ENCODE measurements at places on chromosomes 12 and 14.

DNA sequence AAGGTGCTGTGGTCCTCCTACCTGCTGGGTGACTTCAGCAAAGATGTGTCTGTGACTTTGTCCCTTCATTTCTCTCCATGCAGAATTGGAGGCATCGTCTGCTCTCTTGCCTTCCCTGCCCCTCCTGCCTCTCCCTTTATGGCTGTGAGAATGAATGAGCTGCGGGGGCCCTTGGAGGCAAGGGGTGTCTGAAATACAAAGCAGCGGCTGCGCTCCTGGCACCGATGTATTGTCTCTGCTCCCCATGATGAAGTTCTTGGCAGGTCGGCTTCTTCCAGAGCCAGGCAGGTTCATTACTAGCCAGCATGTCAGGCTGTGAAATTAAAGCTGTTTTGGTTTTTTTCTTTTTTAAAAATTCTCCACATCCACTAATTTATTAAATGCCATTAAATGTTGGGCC lies 194.5 kb downstream of the TSPAN9 start:
- DNase-seq, result no peak

DNA sequence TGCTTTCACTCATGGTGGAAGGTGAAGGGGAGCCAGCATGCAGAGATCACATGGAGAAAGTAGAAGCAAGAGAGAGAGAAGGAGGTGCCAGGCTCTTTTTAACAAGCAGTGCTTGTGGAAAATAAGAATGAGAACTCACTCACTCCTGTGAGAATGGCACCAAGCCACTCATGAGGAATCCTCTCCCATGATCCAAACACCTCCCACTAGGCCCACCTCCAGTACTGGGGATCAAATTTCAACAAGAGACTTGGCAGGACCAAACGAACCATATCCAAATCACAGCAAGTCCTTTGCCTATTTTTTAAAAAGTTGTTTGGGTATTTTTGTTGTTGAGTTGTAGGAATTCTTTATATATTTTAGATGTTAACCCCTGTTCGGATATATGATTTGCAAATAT lies 245.9 kb upstream of the ARID2 start:
- DNase-seq, result no peak

DNA sequence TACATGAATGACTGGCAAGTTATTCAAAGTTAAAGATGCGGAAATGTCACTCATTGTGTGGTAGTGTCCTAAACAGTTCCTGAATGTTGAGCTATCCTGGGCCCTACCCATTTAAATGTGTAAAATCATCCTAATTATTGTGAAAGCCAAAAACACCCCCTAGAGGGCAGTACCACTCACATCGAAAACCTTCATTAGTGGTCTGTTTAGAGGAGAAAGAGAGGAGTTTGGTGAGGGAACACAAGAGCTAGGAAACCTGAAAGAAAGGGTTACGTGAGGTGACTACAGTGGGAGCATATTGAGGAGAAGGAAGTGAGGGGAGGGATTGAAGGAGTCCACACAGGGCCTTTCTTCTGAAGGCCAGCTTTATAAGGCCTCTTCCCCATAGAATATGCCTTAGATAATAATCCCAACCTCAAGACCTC lies 2.5 kb upstream of the TEP1 start:
- DNase-seq, result no peak

- no peak for DNase-seq
These were observed 208.7 kb downstream of the ERC1 start for GRCh38 chr12:1199700-1200099.

DNA sequence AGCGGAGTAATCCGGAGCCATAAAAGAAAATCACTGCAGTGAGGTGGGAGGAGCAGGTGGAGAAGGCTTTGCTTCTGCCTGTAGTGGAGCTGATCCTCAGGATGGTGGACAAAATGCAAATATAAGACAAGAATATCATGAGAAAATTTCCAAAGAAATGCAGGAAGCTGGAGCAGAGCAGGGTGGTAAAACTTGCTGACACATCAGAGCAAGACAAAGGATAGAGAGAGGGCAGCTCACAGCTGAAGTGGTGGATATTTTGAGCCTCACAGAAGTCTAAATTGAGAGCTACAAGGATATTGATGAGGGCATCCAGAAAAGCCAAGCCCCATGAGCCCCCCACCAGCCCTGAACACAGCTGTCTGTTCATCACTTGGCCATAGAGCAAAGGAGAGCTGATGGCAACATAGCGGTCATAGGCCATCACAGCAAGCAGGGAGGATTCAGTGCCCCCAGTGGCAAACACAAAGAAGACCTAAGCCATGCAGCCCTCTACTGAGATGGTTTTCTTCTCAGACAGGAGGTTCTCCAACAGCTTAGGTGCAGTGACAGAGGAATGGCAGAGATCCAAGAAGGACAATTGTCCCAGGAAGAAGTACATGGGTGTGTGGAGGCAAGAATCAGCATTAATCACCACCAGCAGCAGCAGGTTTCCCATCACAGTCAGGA lies 30.0 kb upstream of the ANP32D start:
- DNase-seq, result no peak

DNA sequence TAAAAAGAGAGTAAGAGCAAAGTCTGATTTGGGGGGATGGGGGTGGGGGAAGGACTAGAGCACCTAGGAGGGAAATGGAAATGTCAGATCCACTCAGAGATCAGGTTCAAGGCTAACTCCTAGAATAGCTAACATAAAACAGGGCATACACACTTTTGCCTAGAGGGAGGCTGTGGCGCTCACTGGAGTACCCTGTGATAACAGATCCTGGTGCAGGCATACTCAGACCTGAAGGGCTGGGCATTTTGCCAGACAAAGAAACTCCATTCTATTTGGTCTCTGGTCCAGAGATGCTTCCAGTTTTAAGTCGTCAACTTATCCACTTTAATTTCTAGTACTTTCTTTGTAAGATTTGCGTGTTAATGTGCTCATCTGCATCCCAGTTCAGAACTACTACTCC lies 5.8 kb downstream of the CTDSP2 start:
- DNase-seq, result no peak

DNA sequence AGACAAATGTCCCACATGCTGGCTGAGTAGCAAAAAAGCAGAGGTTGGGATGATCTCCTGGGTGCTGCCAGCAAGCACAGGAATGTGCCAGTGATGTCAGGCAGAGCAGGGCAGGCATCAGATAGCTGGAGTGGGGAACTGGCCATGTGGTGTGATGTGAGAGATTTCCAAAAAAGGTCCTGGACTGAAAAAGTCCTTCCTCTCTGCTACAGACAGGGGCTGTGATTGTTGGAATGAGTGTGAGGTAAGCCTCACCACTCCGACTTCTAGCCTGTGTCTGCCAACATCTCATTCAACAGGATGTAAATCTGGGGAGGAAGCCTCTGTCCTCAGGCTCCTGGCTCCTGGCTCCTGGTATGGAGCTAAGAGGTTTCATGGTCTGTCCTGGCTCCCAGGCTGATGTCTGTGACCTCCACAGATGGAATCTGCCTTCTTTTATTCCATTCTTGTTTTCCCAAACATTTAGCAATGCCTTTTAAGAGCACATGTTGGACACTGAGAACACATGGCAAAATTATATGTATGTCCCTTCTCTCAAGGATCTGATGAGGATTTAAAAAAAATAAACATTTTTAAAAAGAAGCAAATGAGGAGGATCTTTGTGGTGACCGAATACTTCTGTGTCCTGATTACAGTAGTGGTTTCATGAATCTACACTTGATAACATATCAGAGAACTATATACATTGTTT lies 50.1 kb upstream of the STK38L start:
- DNase-seq, result no peak

DNA sequence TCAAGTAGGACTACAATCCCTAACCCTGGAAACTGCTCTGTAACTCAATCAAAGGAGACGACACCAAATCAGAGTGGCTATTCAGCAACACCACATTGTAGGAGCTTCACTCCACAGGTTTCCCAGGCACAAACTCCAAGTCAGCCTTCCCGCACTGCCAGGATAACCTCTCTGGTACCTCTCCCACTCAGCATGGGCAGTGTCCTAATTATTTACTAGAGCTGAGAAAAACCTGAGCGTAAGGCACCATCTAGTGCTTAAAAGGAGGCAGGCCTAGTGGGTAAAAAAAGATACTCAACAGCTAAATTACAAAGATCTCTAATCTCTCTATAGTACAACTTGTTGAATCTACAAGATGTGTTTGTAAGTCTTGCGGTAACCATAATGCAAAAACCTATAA lies 36.1 kb downstream of the PARP11 start:
- no peak for DNase-seq

GRCh38 chr14:100678469-100678828 lies 48.2 kb upstream of the DLK1 start:
- DNase-seq, result no peak

GRCh38 chr14:86987966-86988365 lies 1005.0 kb downstream of the GALC start:
- no peak for DNase-seq

DNA sequence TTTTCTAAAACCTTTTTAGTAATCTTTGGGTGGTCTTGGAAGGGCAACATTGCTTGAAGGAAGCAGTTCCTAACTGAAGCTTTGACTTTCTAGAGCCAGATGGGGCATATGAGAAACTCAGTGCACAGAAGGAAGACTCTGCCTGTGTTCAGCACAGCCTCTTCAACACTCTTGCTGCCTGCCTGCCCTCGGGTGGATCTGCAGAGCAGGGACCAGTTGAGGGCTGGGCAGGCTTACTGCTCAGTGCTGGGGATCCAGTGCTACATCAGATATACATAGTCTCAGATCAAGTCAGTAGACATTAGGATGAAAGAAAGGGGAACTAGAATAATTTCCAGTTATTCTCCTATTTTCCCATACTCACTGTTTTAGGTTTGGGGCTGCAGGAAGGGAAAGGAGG lies 29.5 kb upstream of the TMX1 start:
- DNase-seq, result no peak

DNA sequence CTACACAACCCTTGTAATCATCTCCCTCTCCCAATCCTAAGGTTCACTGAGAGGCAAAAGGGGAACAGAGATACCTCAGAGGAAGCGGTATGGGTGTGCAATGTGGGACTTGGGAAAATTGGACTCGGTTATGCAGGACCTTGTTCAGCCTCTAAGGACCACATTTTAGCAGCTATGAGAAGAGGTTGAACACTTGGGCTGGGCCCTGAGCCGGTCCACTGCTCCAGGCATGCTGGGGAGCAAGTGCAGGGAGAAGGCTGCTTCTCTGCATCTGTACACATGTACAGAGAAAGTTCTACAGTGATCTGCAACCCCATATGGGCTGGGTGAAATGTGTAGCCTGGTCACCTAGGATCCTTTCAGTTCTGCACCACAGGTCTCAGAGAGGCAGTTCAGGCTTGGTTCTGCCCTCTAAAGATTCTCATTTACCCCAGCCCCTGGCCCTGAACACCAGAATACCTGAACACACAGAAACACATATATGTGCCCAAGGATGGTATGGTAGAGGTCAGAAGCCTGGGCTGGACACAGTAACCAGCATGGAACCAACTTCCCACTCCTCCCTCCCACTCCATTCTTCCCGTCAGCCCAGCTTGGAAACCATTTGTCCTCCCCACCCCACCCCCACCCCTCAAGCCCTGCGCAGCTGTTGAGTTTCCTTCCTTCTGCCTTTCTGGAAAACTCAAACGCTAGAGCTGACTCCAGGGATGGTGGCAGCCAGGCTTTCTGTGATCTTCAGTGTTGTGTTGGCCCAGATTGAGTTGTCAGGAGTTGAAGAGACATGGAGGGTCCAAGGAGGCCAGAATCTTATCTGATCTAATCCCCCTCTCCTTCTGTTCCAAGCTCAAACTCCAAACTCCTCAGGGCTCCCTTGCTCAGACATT lies 10.4 kb downstream of the HOXC5 start:
- DNase-seq, result no peak

DNA sequence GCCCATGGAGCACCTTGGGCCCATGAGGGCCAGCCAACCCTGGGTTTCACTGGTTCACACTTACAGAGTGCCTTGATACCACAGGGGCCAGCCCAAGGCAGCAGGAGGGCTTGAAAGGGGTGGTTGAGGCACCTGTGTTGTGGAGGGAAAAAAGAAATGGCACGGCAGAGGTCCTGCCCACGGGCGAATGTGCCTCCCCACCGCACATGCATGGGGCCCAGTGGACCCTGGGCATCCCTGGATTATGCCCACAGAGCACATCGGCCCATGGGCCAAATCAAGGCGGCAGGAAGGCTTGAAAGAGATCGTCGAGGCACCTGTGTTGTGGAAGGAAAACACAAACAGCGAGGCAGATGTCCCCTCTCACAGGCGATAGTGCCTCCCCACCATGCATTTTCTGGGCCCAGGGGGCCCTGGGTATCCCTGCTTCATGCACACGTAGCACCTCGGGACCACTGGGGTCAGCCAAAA lies 378.1 kb downstream of the ALG10 start:
- DNase-seq, result no peak

Data from forelimb muscle (tissue), 1 donor.